ENCODE measurements at places on chromosomes 13 and 19. TPM values are rescaled to one million over a fixed set of nuclear protein-coding genes. Genes with fewer than 3 reads are reported as not detected.

Gene RPL21
- total RNA-seq, result 844 TPM

- no peak overlapping the region for H3K4me3 ChIP-seq
- no peaks in the 10 kb centered on the region for H3K36me3 ChIP-seq
- H3K27ac ChIP-seq, result no peak overlapping the region
- no peaks in the 10 kb centered on the region for H3K27me3 ChIP-seq
- no peak for DNase-seq
Measured at GRCh38 chr13:19985219-19985556, 26.7 kb downstream of the ZMYM2 start.

GRCh38 chr13:99995589-99996380 is 14.2 kb downstream of the ZIC2 start:
- H3K36me3 ChIP-seq, result no peaks in the 10 kb centered on the region
- no peak for DNase-seq
- H3K27me3 ChIP-seq, result peaks cover 33% of the 10 kb centered on the region
- H3K27ac ChIP-seq, result no peak overlapping the region
- H3K4me3 ChIP-seq, result no peak overlapping the region
- no peaks in the 10 kb centered on the region for H3K4me1 ChIP-seq

DNA sequence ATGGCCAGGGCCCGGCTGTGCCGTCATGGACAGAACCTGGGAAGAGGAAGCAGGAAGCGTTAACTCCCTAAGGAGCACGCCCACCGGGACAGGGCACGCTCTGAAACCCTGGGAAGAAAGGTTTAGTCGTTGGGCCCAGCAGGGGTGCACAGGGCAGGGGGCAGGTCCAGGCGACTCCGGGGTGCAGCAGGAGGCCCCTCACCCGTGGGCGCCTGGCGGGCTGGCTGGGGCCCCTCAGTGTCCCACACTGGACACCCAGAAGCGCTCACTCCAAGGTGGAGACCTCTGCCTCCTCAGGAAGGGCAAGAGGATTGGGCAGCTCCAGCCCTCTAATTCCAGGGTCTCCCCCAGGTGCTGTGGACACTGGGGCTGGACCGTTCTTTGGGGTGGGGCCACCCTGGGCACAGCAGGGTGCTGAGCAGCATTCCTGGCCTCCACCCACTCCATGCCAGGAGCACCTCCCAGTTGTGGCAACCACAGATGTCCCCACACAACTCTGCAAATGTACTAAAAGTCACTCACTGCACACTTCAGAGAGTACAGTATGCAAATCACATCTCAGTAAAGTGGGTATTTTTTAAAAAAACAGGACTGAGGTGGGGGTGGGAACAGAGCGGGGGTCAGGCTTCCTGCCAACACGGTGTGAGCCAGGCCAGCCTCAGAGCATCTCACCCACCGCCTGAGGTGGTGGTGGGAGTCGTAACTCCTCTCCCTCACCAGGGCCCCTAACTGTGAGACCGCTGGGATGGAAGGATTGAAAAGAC is 35.2 kb downstream of the PIP5K1C start:
- no peak overlapping the region for H3K4me3 ChIP-seq
- H3K36me3 ChIP-seq, result no peaks in the 10 kb centered on the region
- H3K27me3 ChIP-seq, result no peaks in the 10 kb centered on the region

DNA sequence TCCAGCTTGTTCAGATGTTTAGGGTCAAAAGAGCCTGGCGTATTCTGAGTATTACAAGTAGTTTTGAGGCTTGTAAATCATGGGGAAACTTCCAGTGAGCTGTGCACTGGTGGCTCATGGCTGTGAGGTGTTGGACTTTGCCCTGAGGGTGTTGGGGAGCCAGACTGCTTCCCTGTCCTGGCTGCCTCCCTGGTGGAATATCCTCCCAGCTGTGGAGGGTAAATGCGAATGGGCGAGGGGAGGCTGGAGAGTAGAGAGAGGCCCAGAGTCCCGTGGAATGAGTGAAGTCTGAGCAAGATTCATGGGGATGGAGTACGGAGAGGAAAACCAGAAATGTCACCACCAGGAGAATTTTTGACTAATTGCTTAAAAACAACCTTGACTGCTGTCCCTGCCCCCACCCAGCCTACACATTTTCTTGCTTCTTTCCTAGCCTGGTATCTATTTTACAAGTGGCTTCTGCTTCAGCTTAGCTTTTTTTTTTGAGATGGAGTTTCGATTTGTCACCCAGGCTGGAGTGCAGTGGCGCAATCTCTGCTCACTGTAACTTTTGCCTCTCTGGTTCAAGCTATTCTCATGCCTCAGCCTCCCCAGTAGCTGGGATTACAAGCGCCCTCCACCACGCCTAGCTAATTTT is 3.7 kb downstream of the SNRPA start:
- H3K4me1 ChIP-seq, result peaks cover 34% of the 10 kb centered on the region
- H3K27ac ChIP-seq, result peak overlapping the region; percentile 76
- H3K27me3 ChIP-seq, result no peaks in the 10 kb centered on the region

DNA sequence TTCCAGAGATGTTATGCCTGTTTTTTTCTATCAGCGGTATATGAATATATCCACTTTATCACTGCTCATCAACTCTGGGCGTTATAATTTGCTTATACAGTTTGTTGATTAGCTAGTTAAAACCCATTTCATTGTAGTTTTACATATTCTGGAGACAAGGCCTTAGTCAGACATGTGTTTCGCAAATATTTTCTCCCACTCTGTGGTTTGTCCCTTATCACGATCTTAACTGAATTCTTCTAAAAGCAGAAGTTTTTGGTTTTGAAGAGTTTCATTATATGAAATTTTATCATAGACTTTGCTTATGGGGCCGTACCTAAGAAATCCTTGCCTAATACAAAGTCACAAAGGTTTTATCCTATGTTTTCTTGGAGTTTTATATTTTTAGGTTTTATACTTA is 84.6 kb downstream of the FRY start:
- H3K4me1 ChIP-seq, result peaks cover 8% of the 10 kb centered on the region
- no peak overlapping the region for H3K27ac ChIP-seq
- no peak overlapping the region for H3K4me3 ChIP-seq
- DNase-seq, result no peak
- H3K27me3 ChIP-seq, result no peaks in the 10 kb centered on the region

Gene PRR19
- 0.16 TPM for total RNA-seq

DNA sequence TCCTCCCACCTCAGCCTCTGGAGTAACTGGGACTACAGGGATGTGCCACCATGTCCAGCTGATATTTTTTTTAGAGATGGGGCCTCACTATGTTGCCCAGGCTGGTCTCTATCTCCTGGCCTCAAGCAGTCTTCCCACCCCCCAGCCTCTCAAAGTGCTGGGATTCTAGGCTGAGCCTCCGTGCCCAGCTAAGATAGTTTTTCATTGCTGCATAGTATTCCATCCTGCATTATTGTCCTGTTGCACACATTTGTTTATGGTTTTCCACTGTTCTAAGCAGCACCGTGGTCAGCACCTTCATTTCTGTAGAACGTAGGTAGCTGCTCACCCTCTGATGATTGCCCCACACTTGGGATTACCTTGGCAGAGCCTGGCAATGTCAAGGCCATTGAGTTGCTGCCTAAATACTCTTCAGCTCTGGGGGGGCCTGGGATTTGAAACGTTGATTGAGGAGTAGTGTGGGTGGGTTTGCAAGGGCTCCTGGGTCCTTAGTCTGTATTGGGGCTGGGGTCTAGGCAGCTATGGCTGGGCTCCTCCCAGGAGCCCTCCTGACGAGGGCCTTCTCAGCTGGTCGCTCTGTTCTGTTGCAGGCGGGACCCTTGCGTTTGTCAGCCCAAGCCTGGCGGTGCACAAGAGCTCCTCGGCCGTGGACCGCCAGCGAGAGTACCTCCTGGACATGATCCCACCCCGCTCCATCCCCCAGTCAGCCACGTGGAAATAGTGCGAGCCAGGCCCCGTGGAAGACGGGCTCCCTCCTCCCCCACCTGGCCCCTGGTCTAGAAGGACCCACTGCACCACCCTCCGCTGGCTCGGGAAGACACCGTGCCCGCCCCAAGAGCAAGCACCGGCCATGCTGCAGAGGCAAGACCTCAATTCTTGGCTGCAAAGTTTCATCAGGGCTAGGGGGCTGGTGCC is 10.3 kb downstream of the TSSK6 start:
- no peaks in the 10 kb centered on the region for H3K27me3 ChIP-seq
- H3K27ac ChIP-seq, result no peak overlapping the region
- no peak for DNase-seq
- H3K4me3 ChIP-seq, result no peak overlapping the region
- H3K36me3 ChIP-seq, result no peaks in the 10 kb centered on the region

- peak overlapping the region; percentile 25 for H3K27ac ChIP-seq
- H3K27me3 ChIP-seq, result no peaks in the 10 kb centered on the region
- no peaks in the 10 kb centered on the region for H3K36me3 ChIP-seq
- peaks cover 4% of the 10 kb centered on the region for H3K4me1 ChIP-seq
- H3K4me3 ChIP-seq, result peak overlapping the region; percentile 53
Measured at GRCh38 chr13:43785650-43786471, 911 bp downstream of the ENOX1 start.

DNA sequence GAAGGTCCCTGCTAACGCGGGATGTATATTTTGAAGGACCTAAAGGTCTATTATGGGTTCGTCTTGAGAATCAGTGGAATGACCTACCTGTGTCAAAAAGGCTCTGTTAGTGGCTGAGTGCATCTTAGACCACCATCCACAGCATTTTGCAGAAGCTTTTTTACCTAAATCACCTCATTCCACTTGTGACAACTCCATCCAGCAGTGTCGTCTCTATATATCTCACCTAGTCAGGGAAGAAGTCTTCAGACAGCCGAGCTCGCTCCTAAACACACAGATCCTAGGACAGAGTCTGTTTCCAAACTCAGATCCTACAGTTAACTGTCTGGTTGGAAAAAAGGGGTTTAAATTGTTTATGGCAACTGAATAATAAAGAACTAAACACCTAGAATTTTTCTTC is 33.7 kb downstream of the COL4A1 start:
- H3K27ac ChIP-seq, result no peak overlapping the region
- no peak overlapping the region for H3K4me3 ChIP-seq
- no peaks in the 10 kb centered on the region for H3K36me3 ChIP-seq
- no peak for DNase-seq
